Activated T-helper 9 cell treated with anti-CD3 and anti-CD28 coated beads, Interleukin-2, amount 50 U/mL, for 16 hours (primary cell): ENCODE measurements at places on chromosomes 12 and 14.

GRCh38 chr14:94555991-94556390, 5.3 kb upstream of the SERPINA4 start:
- no peak for DNase-seq

DNA sequence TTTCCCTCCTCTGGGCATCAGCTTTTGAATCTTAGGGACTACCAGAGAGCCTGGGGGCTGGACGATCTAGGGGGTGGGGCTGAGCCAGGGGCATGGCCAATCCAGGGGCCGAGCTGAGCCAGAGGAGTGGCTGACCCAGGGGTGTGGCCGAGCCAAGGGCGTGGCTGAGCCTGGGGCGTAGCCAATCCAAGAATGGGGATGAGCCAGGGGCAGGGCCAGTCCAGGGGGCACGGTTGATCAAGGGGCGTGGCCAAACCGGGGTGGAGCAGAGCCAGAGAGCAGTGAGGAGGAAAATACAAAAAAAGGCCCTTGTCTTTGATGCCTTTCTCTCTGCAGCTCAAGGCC, 219.3 kb upstream of the NOS1 start:
- no peak for DNase-seq

- no peak for DNase-seq
Measured at GRCh38 chr12:3304436-3305165, 186.4 kb upstream of the PRMT8 start.

- DNase-seq, result no peak
Measured at GRCh38 chr12:84924981-84925380, 12.4 kb upstream of the SLC6A15 start.

DNA sequence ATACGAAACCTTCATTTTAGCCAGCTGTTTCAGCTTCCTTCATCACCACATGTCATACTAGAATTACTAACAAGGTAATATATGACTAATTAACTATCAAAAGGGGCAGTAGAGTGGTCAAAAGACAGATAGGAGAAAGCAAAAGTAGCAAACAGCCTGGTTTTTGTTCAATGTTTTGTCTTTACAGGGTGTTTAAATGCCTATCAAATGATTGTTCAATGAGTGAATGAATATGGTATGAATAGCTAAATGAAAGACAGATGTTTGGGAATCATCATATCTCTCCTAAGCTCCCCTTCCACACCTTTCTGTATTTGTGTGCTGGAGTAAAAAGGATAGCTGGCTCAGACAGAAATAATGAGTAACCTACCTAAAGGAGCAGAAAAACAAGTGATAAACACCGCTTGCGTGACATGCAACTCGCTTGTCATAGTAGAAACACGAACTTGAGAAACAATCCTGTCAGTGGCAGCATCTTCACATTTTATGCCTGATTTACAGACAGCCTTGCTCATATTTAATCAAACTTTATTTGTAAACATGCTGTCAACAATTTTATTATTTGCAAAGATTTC, 34.2 kb downstream of the ABCC9 start:
- DNase-seq, result no peak
